Activated CD8-positive, alpha-beta memory T cell treated with anti-CD3 and anti-CD28 coated beads for 4 hours (primary cell): ENCODE measurements at places on chromosomes 5 and 9.

DNA sequence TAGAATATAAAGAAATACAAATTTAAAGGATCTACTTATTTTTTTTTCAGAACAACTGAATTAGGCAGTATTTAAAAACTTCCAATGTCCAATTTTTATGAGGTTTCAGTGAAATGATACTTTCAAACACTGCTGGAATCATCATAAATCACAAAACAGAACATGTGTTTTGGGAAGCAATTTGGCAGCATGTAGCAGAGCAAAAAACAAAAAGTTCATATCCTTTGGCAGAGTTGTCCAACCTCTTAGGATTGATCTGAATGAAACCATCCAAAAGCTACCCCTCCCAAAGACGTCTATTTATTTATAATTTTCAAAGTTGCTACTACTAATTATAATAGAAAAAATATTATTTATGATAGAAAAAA is 192.4 kb upstream of the PUM3 start:
- DNase-seq: no peak

DNA sequence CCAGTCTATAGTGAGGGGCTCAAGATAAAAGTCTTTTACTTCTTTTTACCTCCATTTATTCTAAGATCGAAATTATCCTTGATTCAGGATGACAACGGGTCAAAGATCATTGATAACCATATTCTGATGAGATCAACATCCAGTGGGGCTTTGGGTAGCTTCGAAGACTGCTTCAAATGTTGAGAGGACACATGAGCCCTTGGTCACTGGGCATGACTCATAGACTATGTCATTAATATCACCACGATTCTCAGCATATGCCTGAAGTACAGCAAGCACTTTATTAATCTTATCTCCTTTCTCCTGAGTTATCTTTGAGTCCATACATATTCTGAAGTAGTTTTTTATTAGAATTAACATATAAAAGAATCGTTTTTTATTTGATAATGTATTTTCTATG is 117.1 kb upstream of the DAB2 start:
- no peak for DNase-seq

DNA sequence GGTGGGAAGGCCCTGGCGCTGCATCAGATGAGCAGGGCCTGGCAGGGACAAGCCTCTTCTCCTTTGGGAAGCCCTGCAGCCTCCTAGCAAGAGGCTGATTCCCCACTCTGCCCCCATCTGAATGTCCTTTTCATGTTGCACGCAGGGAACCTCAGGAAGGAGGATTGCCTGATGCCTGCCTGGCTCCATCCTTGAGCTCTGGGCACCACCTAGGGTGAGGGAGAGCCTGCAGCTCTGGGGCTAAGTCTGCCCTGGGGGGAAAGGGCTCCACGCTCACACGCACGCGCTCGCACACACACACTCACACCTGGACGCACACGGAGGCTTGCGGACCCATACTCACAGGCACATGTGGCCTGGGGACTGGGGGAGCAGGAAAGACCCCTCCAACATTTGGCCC is 86.6 kb downstream of the LMX1B start:
- DNase-seq: no peak

GRCh38 chr5:111517853-111518501 is 5.6 kb upstream of the STARD4 start:
- no peak for DNase-seq

GRCh38 chr5:96408841-96409538 is 24.1 kb downstream of the PCSK1 start:
- no peak for DNase-seq

DNA sequence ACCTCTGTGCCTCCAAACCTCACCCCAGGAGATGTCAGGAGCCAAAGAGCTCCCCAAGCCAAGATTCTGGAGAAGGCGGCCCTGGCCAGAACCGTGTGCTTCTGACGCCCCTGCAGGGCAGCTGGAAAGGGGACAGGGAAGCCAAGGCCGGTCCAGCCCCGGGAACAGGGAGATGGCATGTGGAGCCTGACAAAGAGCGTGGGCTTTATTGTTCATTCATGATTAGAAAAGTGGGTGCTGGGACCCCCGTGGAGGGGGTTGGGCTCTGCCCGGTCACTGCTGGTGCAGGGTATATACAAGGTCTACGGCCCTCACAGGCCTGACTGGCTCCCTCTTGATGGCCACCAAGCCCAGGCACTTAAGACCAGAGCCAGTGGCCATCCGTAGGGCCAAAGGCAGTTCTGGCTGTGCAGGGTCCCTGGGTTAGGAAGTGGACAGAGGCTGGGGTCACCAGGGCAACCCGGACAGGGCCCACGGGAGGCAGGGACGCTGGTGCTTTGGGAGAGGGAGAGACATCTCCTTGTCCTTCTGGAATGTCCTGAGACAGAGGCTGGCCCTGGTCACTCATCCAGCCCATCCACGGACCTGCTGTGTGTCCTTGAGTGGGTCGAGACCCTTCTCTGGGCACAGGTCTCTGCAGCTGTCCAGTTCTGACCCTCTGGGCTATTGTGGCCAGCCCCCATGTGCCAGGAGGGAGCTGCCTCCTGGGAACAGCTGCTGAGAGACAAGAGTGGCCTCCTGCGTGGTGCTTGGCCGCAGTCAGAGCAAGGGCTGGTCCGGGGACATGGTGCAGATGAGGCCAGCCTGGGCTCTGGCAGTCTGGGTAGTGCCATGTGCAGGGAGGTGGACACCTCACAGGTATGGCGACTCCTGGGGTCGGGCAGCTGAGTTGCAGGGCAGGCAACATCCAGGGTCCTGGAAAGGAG is 12.5 kb downstream of the NINJ1 start:
- DNase-seq: no peak

- DNase-seq: no peak
Observed at GRCh38 chr9:89465001-89465451, 32.9 kb downstream of the SEMA4D start.

GRCh38 chr5:83281176-83281575 is 190.4 kb upstream of the VCAN start:
- DNase-seq: no peak

DNA sequence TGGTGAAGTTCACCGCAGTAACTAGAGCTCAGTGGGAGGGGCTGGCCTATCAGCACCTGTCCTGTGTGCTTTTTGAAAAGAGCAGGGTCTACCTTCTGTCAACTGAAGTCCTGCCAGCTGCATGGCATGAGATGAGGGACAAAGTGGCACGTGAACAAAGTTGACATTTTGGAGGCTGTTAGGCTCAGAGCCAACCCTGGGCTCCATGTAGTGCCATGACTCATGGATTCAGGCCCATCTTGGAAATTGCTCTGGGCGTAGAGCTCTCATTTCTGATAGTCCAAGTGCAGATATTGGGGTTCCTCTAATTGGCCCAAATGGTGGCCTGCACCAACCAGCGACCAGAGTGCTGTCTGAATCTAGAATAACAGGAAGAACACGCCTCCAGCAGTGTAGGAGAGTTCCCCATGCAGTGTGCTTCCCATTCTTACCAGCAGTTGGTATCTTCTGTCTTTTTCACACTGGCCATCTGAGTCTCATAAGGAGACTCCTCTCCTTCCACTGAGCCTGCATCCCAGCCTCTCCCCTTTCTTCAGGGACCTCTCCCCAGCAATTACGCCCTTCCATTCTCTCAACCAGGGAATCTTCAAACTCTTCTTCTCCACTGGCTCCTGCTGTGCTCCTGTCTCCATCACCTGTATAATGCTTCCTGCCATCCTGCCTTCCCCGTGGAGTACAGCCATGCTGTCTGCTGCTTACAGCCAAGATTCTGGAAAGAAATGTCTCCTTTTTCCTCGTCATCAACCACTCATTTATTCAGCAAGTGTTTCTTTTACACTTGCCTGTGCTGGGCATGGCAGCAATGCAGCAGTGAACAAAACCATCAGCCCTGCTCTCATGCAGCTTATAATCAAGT is 30.4 kb downstream of the IRF1 start:
- DNase-seq: no peak

DNA sequence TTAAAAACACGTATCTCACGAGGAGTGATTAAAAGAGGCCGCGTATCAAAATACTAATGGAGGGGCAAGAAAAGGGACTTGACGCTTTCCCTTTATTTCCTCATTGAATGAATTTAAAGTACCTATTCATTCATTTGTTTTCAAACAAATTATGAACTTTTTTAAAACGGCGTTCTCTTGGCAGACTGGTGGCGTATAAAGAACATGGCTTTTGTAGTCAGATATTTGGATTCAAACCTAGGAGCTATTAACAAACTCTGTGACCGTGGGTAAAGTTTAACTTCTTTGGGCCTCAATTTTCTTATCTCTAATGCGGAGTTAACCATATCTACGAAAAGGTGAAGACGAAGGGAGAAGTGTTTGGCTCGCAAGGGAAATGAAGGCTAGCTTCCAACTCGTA is 876 bp downstream of the CAAP1 start:
- no peak for DNase-seq

DNA sequence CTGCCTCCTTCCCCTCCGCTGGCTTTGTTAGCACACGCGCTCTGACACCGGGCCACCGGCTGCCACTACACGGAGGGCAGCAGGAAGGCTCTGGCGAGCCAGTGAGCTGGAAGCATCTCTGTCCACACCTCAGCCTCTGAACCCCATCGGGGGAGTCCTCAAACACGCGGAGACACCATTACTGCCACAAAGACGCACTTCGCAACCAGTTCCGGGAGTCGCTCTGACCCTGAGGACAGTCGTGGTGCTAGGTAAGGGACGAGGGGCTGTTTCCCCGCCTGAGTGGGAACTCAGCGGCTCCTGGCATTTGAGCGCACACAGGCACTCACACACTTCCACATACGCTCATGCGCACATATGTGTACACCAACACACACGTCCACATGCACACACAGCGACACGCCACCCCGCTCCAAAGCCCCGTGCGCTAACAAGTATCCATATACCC is 160.0 kb downstream of the C9orf152 start:
- DNase-seq: no peak

- no peak for DNase-seq
Observed at GRCh38 chr5:83026930-83027687, 50.1 kb downstream of the TMEM167A start.

DNA sequence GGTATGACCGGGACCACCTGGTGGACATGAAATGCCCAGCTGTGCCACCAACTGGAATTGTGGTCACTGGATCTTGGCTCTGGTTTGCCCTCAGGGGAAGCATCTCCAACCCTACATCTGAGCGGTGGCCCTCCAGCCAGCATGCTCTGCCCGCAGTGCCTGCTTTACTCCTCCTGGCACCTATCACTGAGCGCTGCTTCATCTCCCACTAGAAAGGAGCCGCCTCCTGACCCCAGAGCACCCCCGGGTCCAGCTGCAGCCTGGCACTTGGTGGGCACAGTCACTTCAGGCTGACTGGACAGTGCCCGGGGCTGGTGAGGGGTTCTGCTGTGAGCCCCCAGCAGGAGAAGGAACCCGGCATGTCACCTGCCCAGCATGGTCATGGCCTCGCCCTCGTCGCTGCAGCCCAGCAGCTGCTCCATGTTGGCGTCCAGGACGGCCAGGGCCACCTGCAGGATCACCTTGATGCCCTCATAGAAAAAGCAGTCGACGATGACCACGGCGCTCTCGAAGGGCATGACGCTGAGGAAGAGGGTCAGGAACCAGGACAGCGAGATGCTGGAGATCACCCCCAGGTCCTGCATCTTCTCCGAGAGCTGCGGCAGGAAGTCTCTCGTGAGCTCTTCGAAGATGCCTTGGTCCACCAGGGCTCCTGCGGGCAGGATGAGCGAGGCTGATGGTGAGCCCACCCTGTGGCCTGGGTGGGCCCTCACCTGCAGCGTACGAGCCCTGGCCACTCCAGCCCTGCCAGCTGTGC is 16.1 kb upstream of the MRNIP start:
- DNase-seq: no peak

- DNase-seq: no peak
Observed at GRCh38 chr9:124697326-124698200, 73.5 kb downstream of the NR6A1 start.

- DNase-seq: no peak
Observed at GRCh38 chr5:108375768-108376167, 6.1 kb downstream of the FBXL17 start.

- DNase-seq: no peak
Observed at GRCh38 chr9:120625222-120625621, 45.3 kb upstream of the CDK5RAP2 start.

DNA sequence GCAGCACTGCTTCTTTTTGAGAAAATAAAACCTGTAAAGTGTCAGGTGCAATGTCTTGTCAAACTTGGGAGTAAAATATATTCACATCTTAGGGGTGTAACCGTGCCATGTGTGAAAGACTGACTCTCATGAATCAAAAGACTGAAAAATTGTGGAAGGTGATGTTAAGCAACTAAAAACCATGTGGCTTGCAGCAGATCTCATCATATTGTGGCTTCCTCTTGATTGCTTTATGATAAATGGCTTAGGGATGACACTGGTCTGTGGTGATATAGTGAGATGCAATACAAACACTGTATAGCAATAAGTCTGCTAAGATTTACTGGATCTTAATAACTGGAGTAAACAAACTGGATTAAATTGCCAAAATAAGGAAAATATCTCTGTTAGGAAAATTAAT is 321.6 kb downstream of the EDIL3 start:
- no peak for DNase-seq

GRCh38 chr5:88882276-88883038 is 527 bp downstream of the MEF2C start:
- no peak for DNase-seq

DNA sequence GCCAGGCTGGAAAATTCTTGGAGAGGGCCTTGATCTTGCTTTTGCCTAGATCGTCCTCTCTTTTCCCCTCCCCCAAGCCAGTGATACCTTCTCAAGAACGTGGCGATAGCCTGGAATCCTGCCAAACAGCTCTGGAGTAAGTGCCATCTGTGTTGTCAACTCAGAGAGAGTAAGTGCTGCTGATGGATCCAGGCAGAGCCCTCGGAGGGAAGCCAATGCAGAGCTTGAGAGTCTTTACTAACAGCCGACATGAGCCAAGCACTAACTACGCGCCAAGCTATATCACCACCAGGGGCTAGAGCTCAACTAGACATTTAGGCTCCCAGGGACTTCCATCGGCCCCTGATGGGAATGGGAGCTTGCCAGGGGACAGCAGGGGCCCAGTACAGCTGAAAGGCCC is 17.6 kb downstream of the RAPGEF1 start:
- no peak for DNase-seq

DNA sequence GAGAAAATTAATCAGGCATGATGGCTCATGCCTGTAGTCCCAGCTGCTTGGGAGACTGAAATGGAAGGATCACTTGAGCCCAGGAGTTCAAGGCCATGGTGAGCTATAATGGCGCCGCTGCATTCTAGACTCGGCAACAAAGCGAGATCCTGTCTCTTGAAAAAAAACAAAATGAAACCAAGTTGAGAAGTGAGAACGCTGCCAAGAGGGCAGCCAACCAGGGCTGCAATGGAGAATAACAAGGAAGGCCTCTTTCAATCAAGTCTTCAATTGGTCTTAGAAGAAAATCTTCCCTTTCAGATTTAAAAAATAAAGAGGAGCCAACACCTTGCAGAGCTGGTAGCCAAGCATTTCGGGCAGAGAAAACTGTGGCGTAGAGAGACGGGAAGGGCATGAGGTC is 14.7 kb downstream of the KIAA1958 start:
- no peak for DNase-seq

- no peak for DNase-seq
Observed at GRCh38 chr5:112109331-112110007, 309.6 kb downstream of the EPB41L4A start.

GRCh38 chr5:17182981-17183380 is 34.5 kb upstream of the BASP1 start:
- DNase-seq: no peak

GRCh38 chr5:64100203-64100602 is 65.4 kb upstream of the RNF180 start:
- no peak for DNase-seq

GRCh38 chr9:16112116-16112515 is 559.3 kb downstream of the CCDC171 start:
- no peak for DNase-seq
